CD4-positive, alpha-beta T cell treated with Interleukin-15 for 1 hour (primary cell): ENCODE measurements at places on chromosomes 3 and 15.

- no peak for DNase-seq
These were observed 393.9 kb upstream of the CFAP20DC start for GRCh38 chr3:59443618-59444293.

DNA sequence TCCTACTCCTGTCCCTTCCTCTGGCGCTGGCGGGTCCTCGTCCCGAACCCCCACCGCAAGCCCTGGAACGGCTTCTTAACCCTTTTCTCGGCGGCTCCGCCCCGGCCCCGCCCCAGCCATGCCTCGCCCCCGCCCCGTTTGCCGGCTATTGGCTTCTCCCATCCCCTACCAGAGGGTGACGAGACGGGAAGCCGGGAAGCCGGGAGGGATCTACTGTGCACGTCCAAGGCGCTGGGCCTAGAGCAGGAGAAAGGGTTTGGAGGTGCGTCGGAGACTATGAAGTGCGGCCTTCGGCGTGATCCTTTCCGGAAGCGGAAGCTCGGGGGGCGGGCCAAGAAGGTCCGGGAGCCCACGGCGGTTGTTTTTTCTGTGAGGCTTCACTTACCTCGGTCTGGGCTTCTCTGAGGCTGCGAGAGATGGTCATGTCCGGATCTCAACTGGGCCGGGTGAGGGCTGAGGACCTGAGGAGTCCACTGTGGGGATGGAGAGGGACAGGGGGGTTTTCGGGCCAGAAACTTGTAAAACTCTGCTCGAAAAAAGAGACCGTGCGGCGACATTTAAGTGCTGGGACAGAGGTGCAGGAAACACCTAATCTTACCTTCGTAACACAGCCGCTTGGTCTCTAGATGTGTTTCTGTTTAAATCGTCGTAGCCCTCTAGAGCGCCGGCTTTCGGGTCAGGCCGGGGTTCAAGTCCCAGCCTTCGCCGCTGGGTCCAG, 21.4 kb downstream of the ROPN1B start:
- DNase-seq = peak; percentile 71

DNA sequence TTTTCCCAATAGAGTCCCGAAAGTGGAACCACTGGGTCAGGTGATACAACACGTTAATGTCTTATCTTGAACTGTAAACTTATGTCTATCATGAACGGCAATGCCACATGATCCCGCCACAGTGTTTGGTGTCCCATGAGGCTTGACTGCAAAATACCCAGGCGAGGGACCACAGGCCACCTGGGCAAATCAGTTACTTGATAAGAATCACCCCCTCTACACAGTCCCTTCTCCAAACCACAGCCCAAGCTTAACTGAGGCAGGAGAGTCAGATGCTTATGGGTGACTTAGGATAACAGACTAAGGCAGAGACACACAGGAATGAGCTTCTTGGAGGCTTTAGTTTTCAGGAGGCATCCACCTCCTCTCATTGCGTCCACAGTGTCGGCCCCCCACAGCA, 42.9 kb upstream of the SNRPA1 start:
- no peak for DNase-seq

GRCh38 chr15:38010395-38010794, 76.0 kb downstream of the TMCO5A start:
- no peak for DNase-seq

GRCh38 chr3:101675709-101676215, 1.2 kb downstream of the ZBTB11 start:
- DNase-seq = no peak
